T-helper 1 cell (primary cell): ENCODE measurements at places on chromosomes 5 and 9.

DNA sequence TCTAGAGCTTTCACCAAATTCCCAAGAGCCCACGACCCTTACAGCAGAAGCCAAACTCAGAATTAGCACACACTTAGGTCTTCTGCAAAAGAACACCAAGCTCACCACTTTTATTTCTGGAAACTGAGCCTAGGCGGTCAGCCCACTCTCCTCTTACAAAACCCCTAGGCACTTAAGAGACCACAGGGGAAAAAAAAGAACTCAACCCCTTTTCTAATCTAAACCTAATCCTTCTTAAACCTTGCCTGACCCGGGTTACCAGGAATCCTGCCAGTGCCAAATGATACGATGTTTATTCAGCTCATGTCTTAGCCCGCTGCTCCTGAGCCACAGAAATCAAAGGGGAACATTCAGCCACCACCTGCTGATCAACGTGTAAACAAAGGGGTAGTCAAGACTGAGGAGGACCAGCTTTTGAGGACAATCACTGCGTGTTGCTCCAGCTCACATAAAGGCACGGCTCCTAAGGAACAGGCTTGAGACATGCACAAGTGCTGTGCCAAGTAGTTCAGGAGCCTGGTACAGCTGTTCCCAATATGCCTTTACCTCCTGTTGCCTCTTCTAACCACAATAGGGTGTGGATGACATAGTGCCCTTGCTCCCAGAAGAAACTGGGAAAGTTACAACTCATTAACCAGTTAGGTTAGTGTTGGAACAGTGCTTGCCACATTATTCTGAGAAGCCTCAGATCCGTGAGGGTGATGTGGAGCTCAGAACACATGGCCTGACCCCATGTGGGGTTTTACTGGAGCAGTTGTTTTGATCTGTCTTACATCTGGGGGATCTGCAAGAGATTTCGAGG lies 49.3 kb downstream of the ZFAND5 start:
- no peak for DNase-seq

DNA sequence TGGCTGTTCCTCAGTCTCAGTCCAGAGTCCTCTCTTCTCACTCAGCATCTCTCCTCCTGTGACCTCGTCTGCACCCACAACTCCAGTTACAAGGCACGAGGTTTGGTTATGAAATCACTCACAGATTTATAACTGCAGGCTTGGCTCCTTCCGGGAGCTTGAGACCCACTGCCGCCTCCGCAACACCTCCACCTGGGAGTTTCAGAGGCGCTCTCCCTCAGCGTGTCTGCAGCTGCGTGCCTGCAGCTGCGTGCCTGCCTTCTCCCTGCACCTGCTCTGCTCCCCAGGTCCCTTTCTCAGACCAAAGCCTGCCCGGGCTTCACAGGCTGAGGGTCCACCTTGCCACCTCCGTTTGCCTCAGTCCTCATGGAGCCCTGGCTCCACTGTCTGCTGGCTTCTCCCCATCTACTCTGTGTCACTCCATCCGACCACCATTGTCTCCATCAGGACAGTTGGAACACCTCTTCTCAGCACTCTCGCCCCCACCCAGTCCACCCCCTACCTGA lies 51.5 kb downstream of the HRH2 start:
- no peak for DNase-seq

DNA sequence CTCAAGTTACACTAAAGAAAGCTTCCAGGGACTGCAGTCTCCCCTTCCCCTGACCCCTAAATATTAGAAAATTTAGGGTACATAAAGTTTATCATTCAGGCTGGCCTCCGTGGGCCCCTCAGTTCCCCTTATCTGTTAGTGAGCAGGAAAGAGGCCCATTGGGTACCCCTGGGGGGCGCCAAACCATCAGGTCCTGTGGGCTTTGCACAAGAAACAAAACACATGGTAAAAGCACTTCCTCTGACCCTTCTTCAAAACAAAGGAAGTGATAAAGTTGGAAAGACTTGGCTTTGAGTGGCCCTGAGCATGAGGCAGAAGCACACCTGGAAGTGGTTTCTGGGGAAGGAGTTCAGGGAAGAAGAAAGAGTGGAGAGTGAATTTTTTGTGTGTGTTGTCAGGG lies 213.0 kb downstream of the SMARCA2 start:
- no peak for DNase-seq

GRCh38 chr9:124562328-124562727 lies 55.1 kb upstream of the NR5A1 start:
- no peak for DNase-seq

GRCh38 chr5:112014783-112015395 lies 257.9 kb upstream of the NREP start:
- no peak for DNase-seq

- no peak for DNase-seq
These were observed 216.8 kb upstream of the OTULINL start for GRCh38 chr5:14364576-14365472.

DNA sequence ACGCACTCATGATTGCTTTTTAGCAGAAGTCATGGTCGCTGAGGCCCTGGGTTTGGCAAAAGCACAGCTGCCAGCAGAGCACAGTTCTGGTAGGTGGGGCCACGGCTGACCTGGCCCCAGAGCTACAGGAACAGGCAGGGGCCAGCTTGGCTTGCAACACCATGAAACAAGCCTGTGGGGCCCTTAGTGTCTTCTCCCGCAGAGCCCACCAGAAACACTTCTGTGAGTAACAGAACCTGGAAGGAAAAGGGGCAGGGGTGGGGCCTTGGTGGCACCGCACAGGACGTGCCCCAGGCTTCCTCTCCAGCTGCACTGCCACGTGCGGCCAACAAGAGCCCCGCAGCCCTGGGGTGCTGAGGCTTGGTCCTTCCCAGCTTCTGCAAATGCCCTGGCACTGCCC lies 4.8 kb downstream of the ASB6 start:
- DNase-seq: no peak

GRCh38 chr5:134098690-134099089 lies 15.8 kb upstream of the TCF7 start:
- no peak for DNase-seq

GRCh38 chr9:137459601-137460362 lies 648 bp upstream of the NSMF start:
- DNase-seq: no peak

- no peak for DNase-seq
These were observed 7.5 kb downstream of the HSPA5 start for GRCh38 chr9:125233678-125234077.

GRCh38 chr9:116688806-116689485 lies 1.8 kb downstream of the TRIM32 start:
- no peak for DNase-seq

- no peak for DNase-seq
These were observed 73.4 kb downstream of the OLFM1 start for GRCh38 chr9:135160862-135161261.

GRCh38 chr5:6361101-6361500 lies 17.2 kb downstream of the MED10 start:
- no peak for DNase-seq

DNA sequence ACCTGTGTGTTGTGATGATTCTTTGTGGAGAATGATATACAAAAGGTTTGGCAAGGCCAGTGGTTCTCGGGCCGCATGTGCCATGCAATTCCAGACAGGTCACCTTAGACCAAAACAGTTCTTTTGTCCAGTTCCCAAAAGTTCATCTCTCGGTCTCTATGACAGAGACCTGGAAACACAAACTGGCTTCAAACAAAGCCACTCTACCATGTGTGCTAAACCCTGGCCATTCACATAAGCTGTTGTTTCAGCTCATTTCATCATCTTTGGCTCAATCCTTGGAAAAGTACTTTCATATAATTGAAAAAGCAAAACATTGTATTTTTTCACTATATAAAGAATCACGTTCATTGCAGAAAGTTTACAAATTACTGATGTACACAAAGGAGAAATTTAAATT lies 210.5 kb upstream of the SEMA6A start:
- DNase-seq: no peak

- DNase-seq: no peak
These were observed 42.9 kb downstream of the GLRX start for GRCh38 chr5:95779611-95780010.

DNA sequence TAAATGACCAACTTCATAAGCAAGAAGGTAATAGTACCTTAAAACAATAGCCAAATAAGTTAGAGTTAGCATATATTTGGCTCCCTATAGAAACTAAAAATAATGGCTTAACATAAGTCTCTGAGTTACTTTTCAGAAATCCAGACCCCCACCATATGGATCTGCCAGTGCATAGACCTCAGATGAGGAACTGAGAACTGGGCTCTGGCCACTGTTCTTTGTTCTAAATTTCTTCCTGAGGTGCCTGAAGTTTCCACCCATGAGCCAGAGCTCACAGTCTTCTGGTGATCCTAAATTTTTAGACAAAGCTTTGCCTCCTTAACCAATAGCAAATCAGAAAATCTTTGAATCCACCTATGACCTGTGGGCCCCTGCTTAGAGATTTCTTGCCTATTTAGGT lies 250.9 kb downstream of the YTHDC2 start:
- DNase-seq: no peak

GRCh38 chr9:112032009-112032408 lies 135.4 kb downstream of the UGCG start:
- no peak for DNase-seq

GRCh38 chr9:14932231-14932630 lies 22.0 kb upstream of the FREM1 start:
- DNase-seq: no peak

DNA sequence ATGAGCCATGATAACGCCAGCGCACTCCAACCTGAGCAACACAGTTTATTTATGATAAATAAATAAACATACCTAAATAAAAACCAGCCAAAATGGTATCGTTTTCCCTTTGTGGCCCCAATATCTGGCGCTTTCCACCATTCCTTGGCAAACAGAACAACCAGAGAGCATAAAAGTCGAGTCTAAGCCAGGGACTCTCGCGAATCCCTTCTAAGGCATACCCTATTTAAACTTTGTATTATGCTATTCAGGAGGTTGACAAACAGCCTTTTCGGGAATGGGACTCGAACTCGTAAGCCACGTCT lies 386 bp upstream of the MATR3 start:
- DNase-seq: no peak
